Posterior cingulate gyrus (tissue), 11 donors: ENCODE measurements at places on chromosomes 4 and X.

- no peak for DNase-seq
These were observed 5.0 kb downstream of the ADH7 start for GRCh38 chr4:99430106-99430505.

- DNase-seq = no peak
These were observed 2.6 kb downstream of the RAB28 start for GRCh38 chr4:13481569-13481968.

GRCh38 chr4:184979461-184980124 lies 38.7 kb upstream of the HELT start:
- DNase-seq = no peak

DNA sequence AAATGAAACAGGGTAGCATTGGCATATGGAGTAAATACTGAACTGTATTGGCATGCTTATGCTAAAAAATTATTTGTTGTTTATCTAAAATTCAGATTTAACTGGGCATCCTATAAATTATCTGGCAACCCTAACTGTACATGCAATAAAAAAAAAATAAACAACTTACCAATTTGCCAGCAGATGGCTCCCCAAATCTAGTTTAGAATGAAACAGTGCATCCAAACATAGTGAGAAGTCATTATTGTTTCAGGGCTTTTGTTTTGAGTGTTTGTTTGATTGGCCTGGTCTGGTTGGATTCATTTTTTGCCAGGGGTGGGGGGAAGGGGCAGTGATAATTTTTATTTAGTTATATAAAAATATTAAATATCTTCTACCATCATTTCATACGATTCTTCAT lies 12.8 kb upstream of the NSUN7 start:
- no peak for DNase-seq

- DNase-seq = no peak
These were observed 37.7 kb upstream of the FAT1 start for GRCh38 chr4:186761393-186761792.
